ENCODE measurements at places on chromosomes 11 and 22. TPM values are rescaled to one million over a fixed set of nuclear protein-coding genes. Genes with fewer than 3 reads are reported as not detected.

The MS4A4A gene
- not detected for total RNA-seq

The SMC1B gene
- total RNA-seq, result 0.04 TPM

The MAPK8IP2 gene
- total RNA-seq, result 0.13 TPM

The MMP13 gene
- total RNA-seq, result not detected

The TOB2 gene
- total RNA-seq, result 25.4 TPM

The CABP4 gene
- total RNA-seq, result 0.33 TPM

The CARD18 gene
- total RNA-seq, result not detected

The CRYBA4 gene
- total RNA-seq, result not detected

The ELMOD1 gene
- 0.53 TPM for total RNA-seq

The OR4B1 gene
- total RNA-seq, result not detected

The CASP5 gene
- not detected for total RNA-seq

The SLC22A12 gene
- total RNA-seq, result not detected

The GLYAT gene
- total RNA-seq, result not detected

The ALX4 gene
- not detected for total RNA-seq

The SCGB1D2 gene
- not detected for total RNA-seq

The ADM2 gene
- total RNA-seq, result 0.20 TPM

The SPINDOC gene
- total RNA-seq, result 17.1 TPM

The ANO5 gene
- 4.7 TPM for total RNA-seq

The KCNK7 gene
- total RNA-seq, result 0.04 TPM

The SBF1 gene
- total RNA-seq, result 42.0 TPM

The TIMM10B gene
- total RNA-seq, result 27.9 TPM

The FAM181B gene
- total RNA-seq, result 0.04 TPM

The DUSP18 gene
- total RNA-seq, result 10.6 TPM

The ACTN3 gene
- 0.07 TPM for total RNA-seq

The POU2AF2 gene
- not detected for total RNA-seq

The OR4D10 gene
- not detected for total RNA-seq

The ADAMTS15 gene
- total RNA-seq, result under 0.01 TPM

The CRYBB2 gene
- total RNA-seq, result not detected

The LRRC74B gene
- total RNA-seq, result not detected

The C11orf16 gene
- total RNA-seq, result not detected

All from pulmonary artery endothelial cell (primary cell).